ENCODE measurements at places on chromosomes 7 and 10.

GRCh38 chr7:1844336-1844950, 174.4 kb downstream of the ELFN1 start:
- no peak for DNase-seq

DNA sequence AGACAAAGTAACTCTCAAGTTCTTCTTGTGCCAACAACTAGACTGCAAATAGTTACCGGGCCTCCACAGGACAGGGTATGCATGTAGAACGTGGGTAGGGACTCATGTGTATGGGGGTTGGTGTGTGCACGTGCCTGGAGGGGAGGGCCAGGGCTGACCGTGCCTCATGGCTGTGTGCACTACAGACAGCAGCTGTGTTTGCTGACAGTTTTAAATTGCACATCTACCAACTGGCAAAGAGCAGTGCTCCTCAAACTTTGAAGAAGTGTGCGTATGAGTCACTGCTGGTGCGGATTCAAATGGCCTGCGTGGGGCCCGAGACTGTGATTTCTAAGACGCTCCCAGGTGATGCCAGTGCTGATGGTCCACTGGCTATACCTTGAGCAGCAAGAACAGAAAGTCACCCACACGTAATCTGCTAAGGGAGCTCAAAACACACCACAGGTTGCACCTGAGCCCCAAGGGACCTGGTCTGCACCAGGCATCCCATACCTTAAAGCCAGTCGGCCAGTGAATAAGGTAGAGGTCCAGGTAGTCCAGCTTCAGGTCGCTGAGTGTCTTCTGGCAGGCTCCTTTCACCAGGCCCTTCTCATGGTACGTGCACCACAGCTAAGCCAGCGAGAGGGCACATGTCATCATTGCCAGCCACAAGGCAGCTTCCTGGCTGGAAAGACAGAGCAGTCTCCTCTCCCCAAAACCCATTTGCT, 8.5 kb downstream of the AKR1B1 start:
- no peak for DNase-seq

DNA sequence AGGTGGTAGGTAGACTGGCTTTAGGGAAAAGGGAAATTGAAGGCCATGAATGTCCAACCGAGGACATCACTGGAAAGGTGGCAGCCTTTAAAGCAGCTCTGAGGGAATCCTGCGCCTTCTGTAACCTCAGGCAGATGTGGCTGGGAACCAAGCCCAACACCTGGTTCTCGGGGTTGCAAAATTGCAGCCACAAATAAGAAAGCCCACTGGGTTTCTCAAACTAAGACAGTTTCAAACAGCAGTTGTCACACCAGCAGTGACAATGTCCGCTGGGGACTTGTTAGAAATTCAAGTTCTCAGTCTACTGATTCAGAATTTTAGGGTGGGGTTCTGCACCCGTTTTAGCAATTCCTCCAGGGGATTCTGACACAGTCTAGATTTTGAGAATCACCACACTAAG, 42.7 kb upstream of the STEAP1B start:
- DNase-seq = no peak

DNA sequence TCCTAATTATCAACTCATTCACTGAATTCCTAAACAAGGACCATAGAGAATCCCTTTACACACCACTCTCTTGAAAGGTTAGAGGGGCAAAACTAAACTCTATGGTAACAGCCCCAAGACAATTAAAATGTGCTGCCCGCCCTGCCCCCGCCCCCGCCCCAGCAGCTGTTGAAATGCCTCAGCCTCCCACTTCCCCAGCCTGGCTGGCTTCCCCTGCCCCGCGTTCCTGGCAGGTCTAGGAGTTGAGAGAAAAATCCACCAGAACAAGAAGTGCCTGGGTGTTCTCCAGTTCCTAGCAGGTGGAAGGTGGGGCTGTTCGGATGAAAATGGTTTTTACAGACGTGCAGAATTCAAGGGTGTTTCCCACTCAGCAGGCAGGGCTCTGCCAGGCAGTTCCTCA, 109.5 kb upstream of the ZEB1 start:
- no peak for DNase-seq

DNA sequence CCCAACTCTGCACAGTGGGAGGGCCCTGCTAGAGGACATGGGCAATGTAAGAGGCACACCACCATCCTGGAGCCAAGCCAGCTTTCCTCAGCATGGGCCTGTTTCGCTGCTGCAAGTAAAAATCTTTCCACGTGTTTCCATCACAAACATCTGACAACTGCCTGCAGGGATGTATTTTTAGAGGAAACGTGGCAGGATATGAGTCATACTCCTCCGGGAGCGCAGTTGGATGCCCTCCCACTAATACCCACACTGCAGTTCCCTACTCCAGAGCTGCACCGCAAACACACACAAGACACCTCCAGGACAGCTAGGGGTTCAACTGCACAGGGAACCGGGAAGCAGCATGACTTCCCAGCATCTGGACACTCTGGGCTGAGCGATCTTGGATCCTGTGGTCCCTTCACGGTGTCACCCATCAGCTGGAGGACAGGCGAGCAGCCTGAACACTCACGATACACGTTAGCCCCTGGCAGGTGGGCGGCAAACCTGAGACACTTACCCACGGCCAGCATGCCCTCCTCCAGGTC, 26.1 kb downstream of the PLAC9 start:
- no peak for DNase-seq

DNA sequence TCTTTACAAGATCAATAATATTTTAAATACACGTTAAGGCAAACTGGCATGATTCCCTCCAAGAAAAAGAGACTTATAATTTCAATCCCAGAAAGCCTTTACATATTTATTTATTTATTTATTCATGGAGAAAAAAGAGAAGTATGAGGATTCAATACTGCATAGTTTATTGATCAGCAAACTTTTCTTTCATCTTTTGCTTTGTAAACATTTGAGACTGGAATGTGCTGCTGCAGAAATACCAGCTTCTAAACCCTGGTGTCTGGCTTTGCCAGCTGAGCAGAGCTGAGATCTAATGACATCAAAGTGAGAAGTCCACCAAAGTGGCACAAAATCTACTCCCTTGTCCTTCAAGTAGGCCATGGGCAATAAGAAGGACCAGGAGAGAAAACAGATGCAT, 93.7 kb upstream of the STK17A start:
- no peak for DNase-seq

DNA sequence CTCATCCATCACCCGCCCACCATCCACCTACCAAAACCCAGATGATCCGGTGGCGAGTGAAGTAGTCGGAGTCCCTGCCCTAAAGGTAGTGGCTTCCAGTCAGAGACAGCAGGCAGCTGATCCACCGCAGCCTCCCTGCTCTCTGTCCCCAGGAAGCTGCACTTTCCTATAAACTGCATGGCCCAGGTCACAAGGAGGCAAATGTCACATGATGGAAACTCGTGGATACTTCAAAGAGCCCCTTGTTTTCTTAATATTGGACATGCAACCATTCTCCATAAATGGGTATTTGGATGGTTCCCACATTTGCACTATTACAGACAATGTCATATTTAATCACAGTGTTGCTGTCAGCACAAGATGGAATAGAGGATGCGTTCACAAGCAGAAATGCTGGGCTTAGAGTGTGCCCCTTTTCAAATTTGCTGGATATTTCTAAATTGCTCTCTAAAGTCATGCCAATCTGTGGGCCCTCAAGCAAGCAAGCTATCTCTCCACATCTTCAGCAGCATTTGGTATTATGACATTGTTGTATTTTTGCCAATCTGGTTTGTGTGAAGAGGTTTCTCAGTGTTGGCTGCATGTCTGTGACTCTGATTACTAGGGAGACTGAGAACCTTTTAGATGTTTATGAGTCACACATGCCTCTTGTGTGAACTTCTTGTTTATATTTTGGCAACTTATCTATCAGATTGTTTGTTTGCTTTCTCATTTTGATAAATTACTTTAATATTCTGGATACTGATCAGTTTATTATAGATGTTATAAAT, 822.0 kb downstream of the TNS3 start:
- DNase-seq = no peak

DNA sequence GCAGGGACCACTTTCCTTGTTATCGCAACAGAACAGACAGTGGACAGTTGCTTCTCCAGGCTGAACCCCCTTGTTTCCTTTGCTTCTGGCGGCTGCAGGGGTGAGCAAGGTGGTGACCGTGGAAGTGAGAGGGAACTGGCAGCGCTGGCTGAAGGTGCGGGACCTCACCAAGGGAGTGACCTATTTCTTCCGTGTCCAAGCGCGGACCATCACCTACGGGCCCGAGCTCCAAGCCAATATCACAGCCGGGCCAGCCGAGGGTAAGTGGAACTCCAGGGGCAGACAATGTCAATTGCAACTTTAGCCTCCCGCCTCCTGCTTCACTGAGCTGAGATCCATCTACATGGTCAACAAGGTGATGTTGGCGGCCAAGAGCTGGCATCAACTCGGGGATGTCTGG, 462.1 kb upstream of the FOXK1 start:
- no peak for DNase-seq

DNA sequence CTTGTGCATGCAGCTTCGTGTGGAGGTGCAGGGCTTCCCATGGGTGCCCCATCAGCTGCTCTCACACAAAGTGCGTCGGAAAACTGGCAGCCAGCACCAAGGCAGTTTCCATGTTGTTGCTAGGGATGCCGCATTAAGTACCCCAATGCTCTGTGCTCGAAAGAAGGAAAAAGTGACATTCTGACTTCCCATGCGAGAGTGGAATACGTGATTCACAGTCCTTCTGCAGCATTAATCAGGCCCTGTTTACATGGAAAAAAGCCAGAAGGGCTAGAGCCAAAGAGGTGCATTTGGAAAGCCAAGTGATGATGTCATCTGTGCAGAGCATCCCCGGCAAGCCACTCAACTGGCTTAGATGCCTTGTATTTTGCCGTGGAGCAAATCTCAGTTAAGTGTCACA, 258.3 kb downstream of the GATA3 start:
- no peak for DNase-seq

- no peak for DNase-seq
Observed at GRCh38 chr10:6962576-6962975, 382.5 kb upstream of the PRKCQ start.

- no peak for DNase-seq
Observed at GRCh38 chr7:149774237-149775175, 1.1 kb upstream of the ZNF467 start.

GRCh38 chr10:79020015-79020491, 48.7 kb upstream of the ZMIZ1 start:
- DNase-seq = no peak

- DNase-seq = no peak
Observed at GRCh38 chr10:52283174-52283573, 30.9 kb upstream of the DKK1 start.

DNA sequence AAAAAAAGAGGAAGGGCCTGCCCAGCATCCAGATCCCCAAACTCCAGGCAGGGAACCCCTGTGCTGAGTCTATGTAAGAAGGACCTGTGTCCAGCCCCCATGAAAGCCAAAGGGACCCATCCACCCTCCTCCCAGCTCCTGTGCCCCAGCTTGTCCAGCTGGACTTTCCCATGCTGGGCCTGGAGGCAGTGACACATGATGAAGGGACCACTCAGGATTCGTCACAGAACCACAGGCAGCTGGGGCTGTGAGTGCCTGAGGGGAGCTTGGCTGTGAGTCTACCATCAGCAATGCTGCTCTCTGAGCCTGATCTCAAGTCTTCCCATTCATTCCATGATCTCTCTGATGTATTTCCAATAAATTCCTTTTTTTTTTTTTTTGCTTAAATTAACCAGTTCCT, 36.2 kb upstream of the MNX1 start:
- no peak for DNase-seq

DNA sequence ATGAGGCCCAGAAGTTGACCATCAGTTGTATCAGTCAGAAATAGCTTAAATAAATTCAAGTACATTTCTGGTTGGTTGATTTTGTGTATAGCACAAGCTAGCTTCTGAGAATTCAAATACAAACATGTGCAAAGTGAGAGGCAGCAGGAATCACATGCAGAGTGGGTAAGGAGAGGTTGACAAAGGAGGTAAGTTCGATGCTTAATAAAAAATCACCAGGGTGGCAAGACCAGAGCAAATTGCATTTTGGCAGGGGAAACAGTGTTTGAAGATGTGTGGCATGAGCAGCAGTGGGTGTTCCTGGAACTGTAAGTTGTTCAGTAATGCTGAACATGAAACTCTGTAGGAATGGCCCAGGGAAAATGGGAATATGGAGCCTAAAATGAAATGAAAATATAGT, 52.6 kb downstream of the GNAI1 start:
- no peak for DNase-seq

DNA sequence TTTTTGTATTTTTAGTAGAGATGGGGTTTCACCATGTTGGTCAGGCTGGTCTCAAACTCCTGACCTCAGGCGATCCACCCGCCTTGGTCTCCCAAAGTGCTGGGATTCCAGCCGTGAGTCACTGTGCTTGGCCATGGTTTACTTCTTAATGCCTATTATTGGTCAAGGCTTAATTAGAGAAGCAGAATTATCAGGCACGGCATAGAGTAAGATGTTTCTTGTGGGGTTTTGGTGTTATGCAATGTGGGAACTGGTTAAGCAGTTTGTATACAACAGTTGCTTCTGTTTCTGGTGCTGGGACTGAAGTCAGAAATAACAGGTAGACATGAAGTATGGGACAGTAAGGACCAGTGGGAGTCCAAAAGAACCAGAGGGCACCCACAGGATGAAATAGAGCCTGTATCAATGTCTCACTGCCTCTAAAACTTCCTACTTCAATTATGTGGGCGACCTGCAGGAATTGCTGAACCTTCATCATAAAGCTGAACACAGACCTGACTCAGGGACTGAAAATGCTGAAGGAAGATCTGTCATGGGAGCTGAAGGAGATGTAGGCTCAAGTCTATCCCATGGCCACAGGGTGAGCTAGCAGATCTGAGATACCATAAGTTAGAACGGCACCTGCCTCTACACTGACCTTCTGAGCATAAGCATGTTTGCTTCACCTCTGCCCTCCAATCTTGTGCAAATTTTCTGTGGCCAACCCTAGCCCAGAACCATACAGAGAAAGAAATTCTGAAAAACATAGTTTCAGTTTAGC, 38.3 kb upstream of the VCL start:
- no peak for DNase-seq

DNA sequence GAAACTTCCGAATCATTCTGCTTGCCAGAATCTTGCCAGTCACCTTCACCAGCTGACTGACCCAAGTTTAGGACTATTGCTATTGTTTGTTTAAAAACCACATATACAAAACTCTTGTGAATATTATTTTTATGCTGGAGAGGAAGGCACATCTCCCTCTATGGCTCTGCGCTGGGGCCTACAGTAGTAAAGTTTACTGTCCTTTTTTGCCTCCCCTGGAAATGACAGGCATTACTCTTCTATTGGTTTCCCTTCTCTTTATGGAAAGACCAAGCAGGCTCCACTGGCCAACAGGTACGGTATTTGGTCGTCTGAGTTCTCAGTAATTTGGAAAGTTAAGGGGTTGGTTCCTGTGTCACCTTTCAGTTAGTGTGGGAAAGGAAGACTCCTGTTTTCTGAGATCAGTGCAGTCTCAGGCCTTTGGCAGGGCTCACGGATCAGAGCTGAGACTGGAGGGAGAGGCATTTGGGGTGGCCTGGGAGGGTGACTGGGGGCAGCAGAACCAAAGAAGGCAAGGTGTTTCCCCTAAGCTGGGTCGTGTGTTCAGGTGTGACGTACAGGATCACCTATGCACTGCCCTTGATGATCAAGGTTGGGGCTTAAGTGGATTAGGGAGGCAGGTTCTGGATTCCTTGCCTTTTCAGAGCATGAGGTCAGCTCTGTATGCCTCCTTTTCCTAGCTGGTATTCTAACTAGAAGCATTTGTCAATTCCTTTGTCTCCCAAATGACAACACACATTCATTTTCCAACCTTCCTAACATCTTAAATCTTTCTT, 16.0 kb upstream of the KIF5B start:
- DNase-seq = no peak

GRCh38 chr7:70700941-70701425, 431.0 kb upstream of the GALNT17 start:
- DNase-seq = no peak
